Muscle of arm (tissue), 14 donors: ENCODE measurements at places on chromosomes 4 and X. TPM values are rescaled to one million over a fixed set of nuclear protein-coding genes. Genes with fewer than 3 reads are reported as not detected.

Gene IL1RAPL1
- 1.2 TPM for polyA plus RNA-seq

Gene DCLK2
- polyA plus RNA-seq = 7.2 TPM

Gene STBD1
- 19.1 TPM for polyA plus RNA-seq

Gene HSD17B13
- polyA plus RNA-seq = 0.36 TPM

Gene CSN1S1
- polyA plus RNA-seq = not detected

DNA sequence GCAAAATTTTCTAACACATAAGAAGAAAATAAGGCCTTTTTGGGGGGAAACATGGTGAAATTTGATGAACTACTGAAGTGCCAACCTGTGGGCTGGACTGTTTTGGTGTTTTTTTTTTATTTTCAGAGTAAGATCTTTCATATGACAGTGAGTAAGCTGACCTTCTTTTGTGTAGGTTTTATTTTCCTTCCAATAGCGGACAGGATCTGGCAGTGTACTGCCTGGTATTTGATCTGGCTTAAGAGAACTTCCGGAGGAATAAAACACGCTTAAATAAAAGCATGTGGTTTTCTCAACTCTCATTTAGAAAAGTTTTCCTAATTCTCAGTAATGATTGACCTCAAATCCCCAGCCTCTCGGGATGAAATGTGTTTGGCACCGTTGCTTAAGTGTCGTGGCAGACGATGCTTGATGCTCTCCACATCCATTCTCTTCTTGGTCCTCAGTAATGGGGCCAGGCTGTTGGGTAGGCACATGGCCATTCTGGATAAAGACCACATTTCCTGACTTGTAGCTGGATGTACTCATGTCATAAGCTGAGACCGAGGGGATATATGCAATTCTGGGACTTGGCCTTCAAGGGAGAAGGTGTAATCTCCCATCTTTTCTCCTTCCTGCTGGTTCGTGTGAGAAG lies 65.6 kb upstream of the PDLIM3 start:
- DNase-seq = no peak

DNA sequence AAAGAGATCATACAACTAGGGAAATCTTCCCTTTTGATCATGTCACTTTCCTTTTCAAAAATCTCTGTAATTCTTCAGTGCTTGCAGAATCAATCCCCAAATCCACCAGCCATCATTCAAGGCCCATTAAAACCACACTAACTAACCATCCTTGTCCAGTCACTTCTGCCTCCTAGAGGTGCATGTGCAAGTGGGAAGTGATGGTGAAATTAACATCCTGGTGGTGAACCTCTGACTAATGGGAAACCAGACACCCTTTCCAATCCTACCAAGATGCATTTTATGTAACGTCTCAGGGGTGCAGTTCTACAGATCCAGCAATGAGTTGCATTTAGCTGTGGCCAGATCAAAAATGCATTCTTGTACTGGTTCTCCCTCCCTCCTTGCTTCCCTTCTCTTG lies 341.8 kb downstream of the RAPGEF2 start:
- no peak for DNase-seq
